ENCODE measurements at places on chromosomes 3 and 15.

DNA sequence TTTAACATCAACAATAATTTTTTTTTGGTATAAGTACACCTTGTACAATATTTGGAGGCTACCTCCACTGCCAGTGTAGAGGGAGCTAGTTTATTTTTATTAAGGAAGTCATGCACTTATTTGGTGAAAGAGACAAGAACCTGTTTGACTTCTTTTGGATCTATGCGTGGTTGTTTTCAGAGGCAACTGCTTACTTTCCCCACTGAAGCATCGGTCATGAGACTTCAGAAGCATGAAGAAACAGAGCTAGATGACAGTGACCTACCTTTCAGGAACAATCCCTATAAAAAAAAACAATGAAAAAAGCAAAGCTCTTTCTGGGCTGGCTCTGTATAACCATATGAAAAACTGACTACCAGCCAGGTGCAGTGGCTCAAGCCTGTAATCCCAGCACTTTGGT lies 20.0 kb upstream of the ZNF148 start:
- DNase-seq: no peak

DNA sequence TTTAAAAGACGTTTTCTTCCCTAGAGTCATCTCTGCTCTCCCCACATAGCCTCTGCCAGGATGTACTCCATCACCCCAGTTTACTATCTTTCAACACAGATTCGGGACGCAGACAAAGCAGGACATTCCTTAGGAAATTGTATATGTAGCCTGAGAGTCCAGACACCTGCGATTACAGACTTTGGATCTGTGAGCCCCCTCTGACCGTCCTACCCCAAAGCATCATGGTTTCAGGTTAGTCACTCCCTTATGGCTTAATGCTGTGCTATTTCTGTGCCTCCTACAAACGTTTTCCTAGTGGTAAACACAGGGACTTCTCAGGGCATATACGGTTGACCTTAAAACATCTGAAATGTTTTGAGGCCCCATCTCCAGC lies 234.0 kb upstream of the BHLHE40 start:
- no peak for DNase-seq

GRCh38 chr15:57147621-57148020 lies 228.7 kb upstream of the CGNL1 start:
- DNase-seq: no peak

GRCh38 chr3:136898954-136899353 lies 36.9 kb downstream of the NCK1 start:
- DNase-seq: no peak

- DNase-seq: no peak
These were observed 57.2 kb upstream of the ST8SIA2 start for GRCh38 chr15:92336419-92336987.

All from GM20000 (cell line).